Mesenteric fat pad (tissue), 1 donor: ENCODE measurements at places on chromosomes 2 and 18. TPM values are rescaled to one million over a fixed set of nuclear protein-coding genes. Genes with fewer than 3 reads are reported as not detected.

DNA sequence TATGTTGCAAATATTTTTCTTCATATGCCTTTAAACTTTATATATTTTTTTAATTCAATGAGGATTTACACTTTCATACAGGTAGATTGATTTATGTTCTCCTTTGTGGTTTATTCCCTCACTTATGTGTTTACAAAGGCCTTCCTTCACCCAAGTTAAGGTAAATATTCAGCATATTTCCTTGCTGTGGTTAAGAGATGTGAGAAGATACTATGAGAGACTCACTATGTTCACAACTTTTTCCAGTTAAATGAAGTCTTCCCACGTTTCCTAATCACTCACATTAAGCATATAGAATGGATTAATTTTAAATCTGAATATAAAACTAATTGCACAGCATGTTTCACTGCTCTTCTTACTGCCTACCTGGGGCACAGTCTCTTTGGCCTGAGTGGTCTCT is 597 bp downstream of the PECR start:
- DNase-seq: no peak

DNA sequence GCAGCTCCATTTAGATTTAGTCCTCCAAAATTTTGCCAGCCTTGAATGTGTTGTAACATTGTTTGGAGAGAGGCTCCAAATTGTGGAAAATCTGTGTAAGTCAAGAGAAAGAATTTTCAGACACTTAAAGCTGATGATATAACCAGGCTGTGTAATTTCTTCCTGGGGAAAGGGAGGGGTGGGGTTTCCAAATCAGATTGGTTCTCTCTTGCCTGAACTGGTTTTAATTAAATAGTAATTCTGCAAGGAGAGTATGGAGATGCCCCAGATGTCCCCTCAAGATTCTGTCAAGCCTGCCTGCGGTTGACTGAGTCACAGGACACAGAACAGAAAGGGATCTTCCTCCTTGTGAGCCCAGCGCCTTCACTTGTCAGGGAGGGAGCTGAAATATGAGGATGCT is 54.5 kb downstream of the C18orf63 start:
- no peak for DNase-seq

The PUS10 gene
- total RNA-seq: 2.8 TPM

GRCh38 chr2:177254433-177255226 is 9.9 kb downstream of the NFE2L2 start:
- DNase-seq: no peak

DNA sequence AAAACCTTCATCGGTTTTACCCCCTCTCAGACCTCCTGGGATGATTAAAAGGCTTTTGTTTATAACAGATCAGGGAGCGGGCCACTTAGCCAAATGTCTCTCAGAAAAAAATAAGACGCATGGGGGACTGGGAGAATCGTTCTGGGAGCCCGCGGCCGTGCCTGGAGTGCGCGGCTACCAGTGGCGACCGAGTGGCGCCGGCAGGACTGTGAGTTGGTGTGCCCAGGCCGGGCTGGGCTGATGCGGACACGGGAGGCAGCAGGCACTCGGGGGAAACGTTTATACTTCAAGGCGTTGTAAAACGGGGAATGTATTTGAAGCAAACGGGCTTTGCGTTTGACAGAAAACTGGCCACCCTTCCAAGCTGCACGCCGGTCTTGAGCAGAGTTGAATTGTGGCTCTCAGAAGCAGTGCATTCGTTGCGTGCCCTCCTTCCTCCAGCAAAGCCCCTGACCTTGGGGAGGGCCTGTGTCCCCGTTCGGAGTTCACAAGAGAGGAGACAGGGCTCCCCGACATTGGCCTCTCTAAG is 4.7 kb upstream of the HOXD10 start:
- DNase-seq: no peak

The OTOF gene
- 0.26 TPM for total RNA-seq

- DNase-seq: no peak
These were observed 208.1 kb upstream of the RASGRP3 start for GRCh38 chr2:33268246-33268831.

- DNase-seq: no peak
These were observed 459.2 kb downstream of the KCNJ3 start for GRCh38 chr2:155157711-155158110.

- DNase-seq: no peak
These were observed 44.7 kb upstream of the TMEM131 start for GRCh38 chr2:98040331-98040939.

GRCh38 chr2:157325786-157326185 is at the start of gene ERMN:
Gene ERMN, minus strand, starts transcription at chr2:157325824. Its CDS starts 182 bp downstream, at chr2:157325642.
- no peak for DNase-seq

DNA sequence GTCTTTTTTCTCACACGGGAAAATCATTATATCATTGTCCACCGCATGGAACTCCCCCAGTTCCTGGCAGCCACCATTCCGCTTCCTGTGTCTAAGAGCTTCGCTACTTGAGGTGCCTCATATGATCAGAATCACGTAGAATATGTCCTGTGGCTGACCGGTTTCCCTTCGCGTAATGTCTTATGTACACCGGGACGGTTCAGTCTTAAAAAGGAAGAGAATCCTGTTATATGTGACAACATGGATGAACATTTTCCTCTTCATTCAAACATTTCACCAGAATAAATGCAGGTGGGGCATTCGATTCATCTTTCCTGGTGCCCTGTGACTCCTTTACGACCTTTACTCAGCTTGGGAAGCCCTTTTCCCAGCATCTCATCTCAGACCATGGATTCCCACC is 131.7 kb upstream of the TWIST2 start:
- no peak for DNase-seq

DNA sequence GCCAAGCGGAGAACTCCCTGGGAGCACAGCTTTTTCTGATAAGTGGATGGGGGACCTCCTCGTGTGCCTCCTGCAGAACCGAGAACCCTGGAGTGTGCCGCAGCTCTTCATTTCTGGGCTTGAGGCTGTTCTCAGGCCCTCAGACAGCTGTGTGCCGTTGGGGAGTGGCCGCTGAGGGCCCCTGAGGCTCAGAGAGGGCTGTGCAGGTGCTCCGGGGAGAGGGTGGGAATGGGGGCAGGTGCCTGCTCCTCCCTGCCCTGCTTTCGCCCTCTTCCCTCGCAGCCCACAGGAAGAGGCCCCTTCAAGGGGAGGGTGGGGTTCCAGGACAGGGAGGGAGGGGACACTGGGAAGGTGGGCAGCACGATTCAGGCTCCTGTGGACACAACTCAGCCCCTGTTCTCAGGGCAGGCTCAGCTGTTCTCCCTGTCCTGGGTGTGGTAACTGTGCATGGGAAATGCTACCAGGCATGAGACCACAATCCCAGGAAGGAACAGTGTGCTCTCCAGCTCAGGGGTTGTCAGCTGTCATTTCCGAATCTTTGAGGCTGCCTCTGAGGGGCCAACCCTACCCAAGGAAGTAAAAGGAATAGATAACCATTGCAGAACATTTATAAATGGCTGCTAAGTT is 11.3 kb downstream of the LCT start:
- no peak for DNase-seq

The LAMA3 gene
- 19.6 TPM for total RNA-seq

- no peak for DNase-seq
These were observed 3.0 kb upstream of the HS1BP3 start for GRCh38 chr2:20653695-20654534.

DNA sequence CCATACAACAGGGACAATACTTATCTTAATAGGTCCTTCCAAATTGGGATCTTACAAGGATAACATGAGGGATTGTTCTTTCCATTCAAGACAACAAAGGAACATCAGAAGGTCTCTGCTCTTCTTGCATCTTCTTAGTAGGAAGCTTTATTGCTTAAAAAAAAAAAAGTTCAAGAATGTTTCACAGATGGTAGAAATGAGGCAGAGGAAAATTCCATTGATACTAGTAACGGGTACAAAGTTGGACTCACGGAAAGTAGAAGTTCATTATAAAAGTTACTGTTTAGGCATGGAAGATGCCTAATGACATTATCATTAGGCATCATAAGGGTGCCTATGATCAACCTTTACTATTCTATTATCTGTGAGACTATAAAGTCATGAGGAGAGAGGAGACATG is 136.2 kb downstream of the LAMA3 start:
- no peak for DNase-seq

- no peak for DNase-seq
These were observed 493.8 kb upstream of the NRP2 start for GRCh38 chr2:205188239-205189138.

GRCh38 chr2:208093128-208093527 is 31.2 kb downstream of the CRYGD start:
- DNase-seq: no peak

GRCh38 chr2:175729049-175729706 is 272.9 kb downstream of the LNPK start:
- DNase-seq: no peak

DNA sequence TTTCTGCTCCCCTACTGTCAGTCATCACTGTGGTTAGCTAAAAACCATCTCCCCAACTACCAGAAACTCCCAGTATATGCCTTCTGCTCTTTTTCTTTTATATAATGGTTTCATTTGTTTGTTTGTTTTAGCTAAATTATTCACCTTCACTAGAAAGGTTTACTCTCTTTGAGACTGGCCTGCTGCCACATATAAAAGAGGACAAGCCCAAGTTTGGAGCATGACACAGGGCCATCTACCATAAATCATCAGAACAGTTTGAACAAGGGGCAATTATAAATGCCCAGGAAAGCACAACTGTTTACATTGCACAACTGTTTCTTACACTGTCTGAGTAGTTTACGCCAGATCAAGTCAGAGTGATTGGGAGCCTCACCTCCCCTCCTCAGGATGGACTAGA is 471.0 kb upstream of the PIK3C3 start:
- no peak for DNase-seq

- DNase-seq: no peak
These were observed 29.6 kb upstream of the FOSL2 start for GRCh38 chr2:28362991-28363521.

- DNase-seq: no peak
These were observed 51.9 kb downstream of the PLA2R1 start for GRCh38 chr2:160010361-160011145.

The DYSF gene
- total RNA-seq: 54.1 TPM

DNA sequence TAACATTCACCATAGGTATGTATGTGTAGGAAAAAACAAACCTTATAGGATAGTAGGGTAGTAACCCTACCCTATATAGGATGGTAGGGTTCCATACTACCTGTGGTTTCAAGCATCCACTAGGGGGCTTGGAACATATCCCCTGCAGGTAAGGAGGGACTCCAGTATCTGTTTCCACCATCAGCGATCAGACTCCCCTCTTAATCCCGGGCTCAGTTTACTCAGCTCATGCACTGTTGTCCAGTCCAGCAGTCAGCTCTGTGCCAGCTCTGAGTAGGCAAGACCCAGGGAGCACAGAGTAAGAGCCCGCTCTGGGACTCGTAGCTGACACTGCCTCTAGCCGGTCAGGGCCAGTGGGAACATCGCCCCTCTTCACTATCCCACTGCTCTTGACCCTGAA is 61.7 kb downstream of the MEX3C start:
- no peak for DNase-seq

The ACVR2A gene
- total RNA-seq: 15.9 TPM

The LIMS3 gene
- total RNA-seq: 9.7 TPM

DNA sequence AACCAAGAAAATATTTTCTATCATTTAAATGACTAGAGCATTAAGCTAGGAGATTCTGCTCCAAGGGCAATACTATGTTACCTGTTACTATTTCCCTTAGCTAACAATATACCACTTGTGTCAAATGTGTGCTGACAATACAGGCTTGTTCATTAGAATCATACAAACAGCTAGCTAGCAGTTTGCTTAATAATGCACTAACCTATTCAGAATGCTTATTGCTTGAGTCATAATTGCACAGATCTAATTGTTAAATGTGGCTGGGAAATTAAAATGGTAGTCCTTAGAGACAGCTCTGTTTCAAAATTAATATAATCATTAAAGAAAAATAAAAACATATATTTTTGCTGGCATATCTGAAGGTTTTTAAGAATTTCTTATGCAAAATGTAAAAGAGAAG is 344.2 kb downstream of the ERBB4 start:
- DNase-seq: no peak

DNA sequence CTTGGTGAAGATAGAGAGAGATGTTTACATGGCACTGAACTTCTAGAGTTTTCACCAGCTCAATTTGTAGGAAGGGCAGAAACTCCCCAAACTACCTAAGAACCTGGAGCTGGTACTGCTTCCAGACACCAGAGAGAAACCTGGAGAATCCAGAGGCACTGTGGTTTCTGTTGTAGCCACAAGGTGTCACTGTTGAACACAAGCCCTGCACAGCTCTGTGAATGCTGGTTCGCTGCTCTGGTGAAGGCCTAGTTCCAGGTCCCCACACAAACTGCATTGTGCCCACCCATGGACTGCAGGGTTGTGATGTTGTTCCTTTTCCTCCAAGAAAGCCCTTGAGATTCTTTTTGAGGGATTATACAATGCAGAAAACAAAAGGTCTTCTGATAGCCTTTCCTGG is 150.5 kb upstream of the HS6ST1 start:
- no peak for DNase-seq

The CYRIA gene
- total RNA-seq: 22.4 TPM
